ENCODE measurements at places on chromosomes 3 and 15.
A peak's percentile ranks its signal among the peaks of the same experiment; 100 is the strongest.

DNA sequence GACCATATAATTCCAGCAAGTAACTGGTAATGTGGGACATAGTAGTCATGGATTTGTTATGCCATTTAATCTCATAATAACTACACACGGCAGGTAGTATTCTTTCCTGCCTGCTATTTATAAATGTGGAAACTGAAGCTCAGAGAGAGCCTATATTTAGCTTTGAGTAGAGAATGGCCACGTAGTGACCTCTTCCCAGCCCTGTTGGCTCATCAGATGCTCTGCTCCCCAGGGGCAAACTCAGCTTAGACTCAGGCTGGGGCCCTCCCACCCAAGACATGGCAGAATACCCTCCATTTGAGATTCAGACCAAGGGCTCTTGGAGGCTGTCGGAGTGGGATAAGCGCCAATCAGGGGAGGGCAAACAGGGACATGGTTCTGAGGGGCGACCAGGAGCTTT lies 17.3 kb upstream of the HDAC11 start:
- DNase-seq = no peak

GRCh38 chr15:25900901-25901300 lies 37.8 kb upstream of the ATP10A start:
- no peak for DNase-seq

- DNase-seq = no peak
Observed at GRCh38 chr3:15610082-15610759, 8.7 kb downstream of the BTD start.

GRCh38 chr3:86249833-86250232 lies 741.1 kb downstream of the VGLL3 start:
- no peak for DNase-seq

GRCh38 chr3:42067326-42067725 lies 23.8 kb upstream of the TRAK1 start:
- peak; percentile 53 for DNase-seq

DNA sequence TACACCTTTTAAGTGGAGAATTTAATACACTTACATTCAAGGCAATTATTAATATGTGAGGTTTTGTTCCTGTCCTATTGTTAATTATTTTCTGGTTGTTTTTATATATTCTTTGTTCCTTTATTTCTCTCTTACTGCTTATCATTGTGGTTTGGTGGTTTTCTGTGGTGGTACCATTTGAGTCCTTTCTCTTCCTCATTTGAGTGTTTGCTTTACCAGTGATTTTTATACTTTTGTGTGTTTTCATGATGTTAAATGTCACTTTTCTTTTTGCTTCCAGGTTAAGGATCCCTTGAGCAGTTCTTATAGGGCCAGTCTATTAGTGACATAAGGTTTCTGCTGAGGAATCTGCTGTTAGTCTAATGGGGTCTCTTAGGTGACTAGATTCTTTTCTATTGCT lies 116.5 kb downstream of the LRRK1 start:
- no peak for DNase-seq

- no peak for DNase-seq
Observed at GRCh38 chr15:61921093-61921492, 139.2 kb downstream of the VPS13C start.

DNA sequence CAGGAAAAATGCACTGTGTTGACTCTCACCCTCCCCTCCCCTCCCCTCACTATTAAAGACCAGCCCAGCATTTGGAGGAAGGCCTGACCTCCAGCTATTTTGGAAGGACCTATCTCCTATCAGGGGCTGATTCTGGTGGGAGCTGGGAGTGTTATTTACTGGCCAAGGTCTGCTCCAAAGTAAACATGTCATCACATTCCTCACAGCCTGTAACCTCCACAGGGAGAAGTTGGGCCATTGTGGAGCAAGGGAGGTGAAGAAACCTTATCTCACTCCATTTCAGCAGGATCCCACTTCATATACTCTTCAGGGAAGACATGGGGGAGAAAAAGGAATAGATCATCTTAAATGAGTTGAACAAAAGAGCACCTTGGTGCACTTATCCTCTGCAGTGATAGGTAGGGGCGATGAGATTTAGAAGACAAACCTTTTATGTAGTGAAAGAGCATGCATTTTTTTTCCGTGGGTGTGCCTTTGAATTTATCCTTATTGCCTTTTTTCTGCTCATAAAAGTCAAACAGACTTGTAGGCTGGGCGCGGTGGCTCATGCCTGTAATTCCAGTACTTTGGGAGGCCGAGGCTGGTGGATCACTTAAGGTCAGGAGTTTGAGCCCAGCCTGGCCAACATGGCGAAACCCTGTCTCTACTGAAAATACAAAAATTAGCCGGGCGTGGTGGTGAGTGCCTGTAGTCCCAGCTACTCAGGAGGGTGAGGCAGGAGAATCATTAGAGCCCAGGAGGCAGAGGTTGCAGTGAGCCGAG lies 15.6 kb upstream of the FLNB start:
- no peak for DNase-seq

GRCh38 chr3:74267588-74268184 lies 346.8 kb downstream of the CNTN3 start:
- peak; percentile 1 for DNase-seq

DNA sequence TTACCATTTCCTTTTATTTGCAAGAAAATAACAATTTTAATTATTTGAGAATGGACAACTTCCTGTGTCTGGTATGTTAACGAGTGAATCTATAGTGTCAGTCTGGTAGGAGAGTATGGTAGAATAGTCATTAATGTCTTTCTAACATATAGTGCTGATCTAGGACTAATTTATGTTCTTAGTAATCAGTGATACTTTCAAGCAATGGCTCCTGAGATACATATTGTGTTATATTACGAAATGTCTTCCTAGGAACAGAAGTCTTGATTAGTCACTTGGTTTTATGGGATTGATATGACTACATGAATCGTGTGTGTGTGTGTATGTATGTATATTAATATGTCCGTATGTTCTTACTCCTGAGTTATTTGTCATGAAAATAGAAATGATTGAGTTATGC lies 66.6 kb upstream of the PAQR5 start:
- DNase-seq = no peak

GRCh38 chr3:152737021-152737908 lies 97.7 kb upstream of the P2RY1 start:
- peak; percentile 32 for DNase-seq

DNA sequence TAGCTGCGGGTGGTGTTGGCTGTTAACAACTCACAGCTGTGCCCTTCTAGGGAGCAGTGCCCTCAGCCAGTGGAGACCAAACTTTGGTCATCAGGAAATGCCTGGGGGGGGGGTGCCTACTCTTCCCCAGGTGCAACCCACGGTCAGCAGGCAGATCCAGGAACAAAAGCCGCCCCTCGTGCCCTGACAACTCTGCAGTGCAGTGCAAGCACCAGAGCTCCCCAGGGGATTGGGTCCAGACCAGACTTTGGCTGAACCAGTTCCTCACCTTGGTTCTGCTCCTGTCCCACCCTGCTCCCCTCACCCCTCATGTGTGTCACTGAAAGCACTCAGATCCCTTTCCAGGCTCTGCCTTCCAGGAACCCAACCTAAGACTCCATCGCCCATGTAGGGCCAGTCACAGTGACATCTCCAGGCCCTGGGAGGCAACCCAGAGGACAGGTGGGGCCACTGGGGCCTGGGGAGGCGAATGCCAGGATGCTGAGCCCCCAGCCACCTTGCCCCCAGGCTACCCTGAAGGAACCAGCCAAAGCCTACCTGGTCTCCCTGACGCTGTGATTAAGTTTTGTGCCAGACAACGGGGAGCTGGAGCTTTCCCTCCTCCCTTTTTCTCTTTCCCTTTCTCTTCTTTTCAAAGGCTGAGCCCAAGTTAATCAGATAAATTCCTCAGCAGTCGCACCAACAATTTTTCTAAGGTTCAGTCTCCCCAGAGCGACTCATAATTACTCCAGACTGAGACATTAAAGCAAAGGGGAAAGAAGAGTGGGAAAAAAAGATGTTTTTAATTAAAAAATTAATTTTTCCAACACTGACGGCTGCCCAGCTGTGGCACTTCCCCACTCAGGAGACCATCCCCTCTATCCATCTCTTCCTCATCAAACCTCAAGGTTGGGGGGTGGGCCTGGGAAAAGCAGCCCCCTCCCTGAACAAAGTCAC lies 207.5 kb upstream of the LINGO1 start:
- no peak for DNase-seq

GRCh38 chr3:195240939-195241338 lies 30.0 kb downstream of the XXYLT1 start:
- DNase-seq = no peak

DNA sequence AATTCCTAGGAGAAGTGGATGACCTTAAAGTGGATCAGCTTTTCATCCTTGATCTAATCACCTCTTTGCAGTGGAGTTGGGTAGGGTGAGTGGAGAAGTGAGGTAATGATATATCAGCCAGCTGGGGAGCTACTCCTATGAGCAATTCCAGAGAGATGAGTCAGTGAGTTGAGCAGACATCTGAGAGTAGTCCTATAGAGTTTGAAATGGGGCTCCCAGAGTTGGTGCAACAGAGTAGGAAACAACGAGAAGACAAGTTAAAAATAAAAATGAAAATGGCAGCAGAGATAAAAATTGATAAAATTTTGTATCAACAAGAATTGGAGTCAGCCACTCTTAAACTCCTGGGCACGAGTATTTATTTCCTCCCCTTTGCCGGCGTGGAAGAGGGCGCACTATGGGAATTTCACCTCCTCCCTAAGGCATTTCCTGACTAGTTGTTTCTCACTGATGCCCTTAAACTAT lies 150.8 kb upstream of the DPH6 start:
- no peak for DNase-seq

- DNase-seq = no peak
Observed at GRCh38 chr3:137766041-137766875, 2.1 kb downstream of the SOX14 start.

GRCh38 chr3:29281344-29282241 lies 722 bp downstream of the RBMS3 start:
- no peak for DNase-seq

DNA sequence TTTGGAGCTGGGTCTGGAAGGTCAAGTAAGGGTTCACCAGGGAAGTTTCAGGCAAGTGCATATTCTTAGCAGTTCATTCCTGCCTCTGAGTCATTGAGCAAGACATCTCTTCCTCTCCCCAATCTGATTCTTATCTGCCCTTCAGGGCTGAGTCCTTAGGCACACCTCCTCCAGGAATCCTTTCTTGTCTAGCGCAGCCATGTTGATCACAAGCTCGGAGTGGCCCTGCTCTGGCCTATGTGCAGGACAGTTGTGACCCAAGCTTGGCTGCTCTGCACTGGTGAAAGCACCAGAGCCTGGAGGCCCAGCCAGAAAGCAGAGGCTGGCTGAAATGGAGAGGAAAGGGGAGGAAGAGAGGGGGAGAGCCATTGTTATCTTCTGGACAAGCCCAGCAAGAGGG lies 30.9 kb upstream of the MRPS22 start:
- no peak for DNase-seq

GRCh38 chr15:91622235-91622634 lies 231.3 kb upstream of the SLCO3A1 start:
- DNase-seq = no peak

DNA sequence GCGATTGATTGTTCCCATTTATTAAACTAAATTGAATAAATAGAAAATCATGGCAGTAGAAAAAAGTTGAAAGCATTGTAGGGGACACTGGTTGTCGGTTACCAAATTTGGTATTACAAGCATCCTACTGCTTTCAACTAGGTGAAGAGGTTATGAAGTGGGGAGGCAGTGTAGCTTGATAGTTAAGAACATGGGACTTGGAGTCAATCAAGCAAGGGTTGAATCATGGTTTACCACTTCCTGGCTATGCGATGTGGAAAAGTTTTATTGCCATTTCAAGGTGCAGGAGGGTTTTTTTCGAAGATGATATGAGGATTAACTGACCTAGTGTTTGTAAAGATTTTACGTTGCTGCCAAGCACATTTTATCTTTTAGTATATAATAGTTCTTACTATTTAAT lies 318.2 kb upstream of the KCNH8 start:
- no peak for DNase-seq

DNA sequence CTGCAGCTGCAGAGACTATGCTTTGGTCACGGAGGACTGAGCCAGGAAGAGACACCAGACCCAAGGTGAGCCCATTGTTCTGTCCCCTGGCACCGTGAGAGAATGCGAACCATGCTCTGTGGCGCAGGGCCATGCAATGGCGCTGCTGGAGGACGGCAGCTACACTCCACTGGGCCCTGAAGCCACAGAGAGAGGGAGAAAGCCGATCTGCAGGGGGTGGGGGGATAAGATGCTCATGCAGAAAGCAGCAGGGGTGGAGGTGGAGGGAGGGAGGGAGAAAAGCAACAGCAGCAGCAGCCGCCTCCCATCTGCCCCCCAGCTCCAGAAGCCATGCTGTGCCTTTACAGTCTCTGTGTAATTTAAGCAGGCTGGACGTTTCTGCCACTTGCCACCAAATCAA lies 5.3 kb downstream of the BDH1 start:
- no peak for DNase-seq

DNA sequence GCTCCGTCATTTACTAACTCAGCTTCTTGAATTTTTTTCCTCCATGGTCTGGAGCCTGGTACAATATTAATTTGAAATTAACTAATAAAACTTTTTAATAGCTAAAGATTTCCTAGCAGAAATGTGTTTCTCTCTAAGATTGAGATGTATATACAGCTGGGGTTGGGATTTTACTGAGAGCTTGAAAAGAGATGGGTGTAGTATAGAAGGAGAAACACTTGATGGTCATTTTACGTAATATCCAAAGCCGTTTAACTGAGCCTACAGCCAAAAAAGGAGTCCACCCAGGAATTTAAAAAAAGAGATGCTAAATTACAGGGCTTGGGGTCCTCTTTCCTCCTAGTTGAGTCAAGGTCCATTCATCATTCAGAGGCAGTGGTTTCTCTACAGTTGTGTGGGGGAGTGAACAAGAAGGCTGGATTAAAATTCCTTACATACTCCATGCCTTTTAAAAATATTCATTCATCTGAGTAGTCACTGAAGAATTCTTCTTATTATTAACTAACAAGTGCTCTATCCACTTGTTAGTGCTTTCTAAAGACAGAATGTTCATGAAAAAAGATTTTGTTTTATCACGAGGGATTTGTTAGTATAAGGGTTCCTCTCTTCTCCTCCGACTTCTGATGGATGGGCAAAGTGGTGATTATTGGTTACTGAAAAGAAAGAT lies 255.3 kb upstream of the IL12A start:
- no peak for DNase-seq

GRCh38 chr3:101464235-101464634 lies 48.8 kb downstream of the SENP7 start:
- no peak for DNase-seq

GRCh38 chr3:38725726-38726419 lies 76.4 kb upstream of the SCN5A start:
- no peak for DNase-seq

DNA sequence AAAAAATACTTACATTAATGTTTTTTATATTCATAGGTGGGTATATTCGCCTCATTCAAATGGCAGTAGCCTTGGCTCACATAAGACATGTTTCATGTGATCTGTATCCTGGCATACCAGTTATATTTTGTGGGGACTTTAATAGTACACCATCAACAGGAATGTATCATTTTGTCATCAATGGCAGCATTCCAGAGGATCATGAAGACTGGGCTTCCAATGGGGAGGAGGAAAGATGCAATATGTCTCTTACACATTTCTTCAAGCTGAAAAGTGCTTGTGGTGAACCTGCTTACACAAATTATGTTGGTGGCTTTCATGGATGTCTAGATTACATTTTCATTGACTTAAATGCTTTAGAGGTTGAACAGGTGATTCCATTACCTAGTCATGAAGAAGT lies 3.5 kb downstream of the PDE12 start:
- no peak for DNase-seq
